ENCODE measurements at places on chromosomes 5 and 9. TPM values are rescaled to one million over a fixed set of nuclear protein-coding genes. Genes with fewer than 3 reads are reported as not detected.
A peak's percentile ranks its signal among the peaks of the same experiment; 100 is the strongest.

Gene AMBP
- polyA plus RNA-seq, result not detected

DNA sequence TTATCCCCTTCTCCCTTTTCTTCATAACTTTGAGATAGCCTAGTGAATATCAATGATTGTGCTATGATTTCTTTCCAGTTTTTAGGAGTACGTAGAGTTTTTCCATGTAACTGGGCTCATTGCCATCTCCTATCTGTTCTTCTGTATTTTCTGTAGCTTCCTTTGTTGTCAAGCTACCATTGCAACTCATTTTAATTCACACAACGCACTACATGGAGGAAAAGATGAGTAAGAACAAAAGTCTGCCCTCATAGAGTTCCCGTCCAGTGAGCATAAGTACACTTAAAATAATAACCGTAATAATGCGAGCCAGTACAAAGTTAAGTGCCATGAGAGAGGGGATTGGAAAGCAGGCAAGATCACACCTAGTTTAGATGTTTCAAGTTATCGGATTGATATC is 177.7 kb downstream of the PAM start:
- peaks cover 37% of the 10 kb centered on the region for H3K36me3 ChIP-seq
- no peak overlapping the region for H3K27ac ChIP-seq
- DNase-seq, result no peak
- no peaks in the 10 kb centered on the region for H3K27me3 ChIP-seq

Gene MARCOL
- not detected for polyA plus RNA-seq

DNA sequence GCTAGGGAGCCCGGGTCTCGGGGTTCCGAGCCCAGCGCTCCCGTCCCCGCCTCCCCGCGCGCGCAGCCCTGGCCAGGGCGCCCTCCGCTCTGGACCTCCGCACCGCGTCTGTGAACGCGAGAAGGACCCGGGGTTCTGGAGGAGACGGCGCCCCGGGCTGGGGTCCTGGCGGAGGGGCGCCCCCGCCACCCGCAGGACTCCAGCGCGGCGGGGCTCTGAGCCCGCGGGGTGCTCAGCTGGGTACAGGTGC is 431 bp downstream of the TMOD1 start:
- H3K4me3 ChIP-seq, result peak overlapping the region; percentile 83
- H3K36me3 ChIP-seq, result no peaks in the 10 kb centered on the region
- H3K27ac ChIP-seq, result peak overlapping the region; percentile 96

- H3K27ac ChIP-seq, result no peak overlapping the region
- H3K27me3 ChIP-seq, result no peaks in the 10 kb centered on the region
- peaks cover 3% of the 10 kb centered on the region for H3K36me3 ChIP-seq
- no peak overlapping the region for H3K4me3 ChIP-seq
- no peak for DNase-seq
These were observed 55.2 kb downstream of the DROSHA start for GRCh38 chr5:31476738-31477141.

Gene ORM2
- 0.68 TPM for polyA plus RNA-seq

Gene SLC38A9
- 4.3 TPM for polyA plus RNA-seq

- no peak for DNase-seq
- no peaks in the 10 kb centered on the region for H3K27me3 ChIP-seq
- H3K4me3 ChIP-seq, result no peak overlapping the region
- no peaks in the 10 kb centered on the region for H3K4me1 ChIP-seq
- H3K36me3 ChIP-seq, result no peaks in the 10 kb centered on the region
- H3K27ac ChIP-seq, result no peak overlapping the region
These were observed 297.0 kb downstream of the ARHGEF28 start for GRCh38 chr5:73922875-73923557.

Gene MARCHF11
- not detected for polyA plus RNA-seq

DNA sequence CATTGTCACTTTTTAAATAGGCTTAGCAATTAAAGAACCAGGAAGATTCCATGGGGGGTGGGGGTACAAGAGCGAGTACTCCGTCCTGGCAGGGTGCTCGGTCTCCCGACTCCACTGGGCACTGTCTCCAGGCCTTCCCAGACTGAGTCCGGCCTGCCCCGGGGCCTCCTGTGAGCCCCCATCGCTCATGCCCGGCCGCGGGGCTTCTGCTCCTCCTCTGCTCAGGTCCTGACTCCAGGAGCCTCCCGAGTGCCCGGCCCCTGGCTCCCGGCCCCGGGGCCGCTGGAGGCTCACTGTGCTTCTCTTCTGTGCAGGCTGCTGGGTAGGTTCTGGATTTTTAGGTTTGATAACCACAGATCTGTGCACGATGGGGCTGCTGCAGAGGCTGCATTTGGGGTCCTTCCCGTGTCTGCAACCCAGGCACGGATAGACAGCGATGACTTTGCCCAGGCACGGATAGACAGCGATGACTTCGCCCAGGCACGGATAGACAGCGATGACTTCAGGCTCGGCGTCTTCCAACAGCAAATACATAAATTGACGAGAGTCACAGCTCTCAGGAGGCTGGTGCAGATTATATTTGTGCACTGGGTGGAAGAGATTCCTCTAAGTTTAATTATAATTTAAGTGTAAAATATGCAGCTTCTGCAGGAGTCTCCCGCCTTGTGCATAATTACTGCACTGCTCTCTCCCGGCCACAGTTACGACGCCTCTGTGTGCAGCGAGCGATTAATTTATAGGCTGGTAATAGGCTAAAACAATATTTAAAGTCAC is 74.8 kb upstream of the RXRA start:
- no peak overlapping the region for H3K4me3 ChIP-seq
- peaks cover 14% of the 10 kb centered on the region for H3K4me1 ChIP-seq
- H3K27me3 ChIP-seq, result no peaks in the 10 kb centered on the region
- H3K36me3 ChIP-seq, result no peaks in the 10 kb centered on the region
- H3K27ac ChIP-seq, result no peak overlapping the region
- DNase-seq, result no peak

DNA sequence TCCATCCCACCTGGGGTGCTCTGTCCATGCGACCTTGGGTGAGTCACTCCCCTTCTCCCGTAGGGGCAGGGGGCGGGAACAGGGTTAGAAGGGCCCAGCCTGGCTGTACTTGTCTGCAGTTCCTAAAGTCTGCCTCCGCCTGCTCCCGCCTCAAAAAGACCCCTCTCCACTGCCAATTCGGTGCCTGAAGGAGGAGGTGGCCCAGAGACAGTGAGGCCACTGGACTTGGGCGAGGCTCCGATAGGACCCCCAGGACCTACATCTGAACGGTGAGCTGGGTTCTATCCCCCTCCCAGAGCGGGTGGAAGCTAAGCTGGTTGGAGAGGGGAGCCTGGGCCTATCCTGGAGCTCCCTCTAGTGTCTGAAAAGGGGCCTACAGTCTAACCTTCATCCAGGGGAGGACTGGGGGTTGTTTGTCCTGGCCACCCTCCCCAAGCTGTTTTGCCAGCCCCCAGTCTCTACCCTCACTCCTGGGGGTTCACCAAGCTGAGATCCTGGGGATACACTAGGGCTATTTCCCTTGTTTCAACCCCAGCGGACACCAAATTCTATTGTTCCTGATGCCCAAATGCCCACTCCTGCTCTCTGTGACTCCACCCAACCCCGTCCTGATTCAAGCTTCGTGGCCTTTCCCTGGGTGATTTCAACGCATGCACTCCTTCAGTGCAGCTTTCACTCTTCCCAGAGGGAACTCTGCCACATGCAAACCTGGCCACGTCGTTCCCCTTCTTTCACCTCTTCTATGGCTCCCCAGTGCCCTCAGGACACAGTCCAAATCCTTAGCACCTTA is 6.1 kb upstream of the CRB2 start:
- H3K27ac ChIP-seq, result no peak overlapping the region
- no peak for DNase-seq
- no peaks in the 10 kb centered on the region for H3K27me3 ChIP-seq
- peaks cover 7% of the 10 kb centered on the region for H3K4me1 ChIP-seq

Gene LVRN
- polyA plus RNA-seq, result 0.79 TPM

Data from psoas muscle (tissue), 8 donors.